ENCODE measurements at places on chromosomes 4 and X.

DNA sequence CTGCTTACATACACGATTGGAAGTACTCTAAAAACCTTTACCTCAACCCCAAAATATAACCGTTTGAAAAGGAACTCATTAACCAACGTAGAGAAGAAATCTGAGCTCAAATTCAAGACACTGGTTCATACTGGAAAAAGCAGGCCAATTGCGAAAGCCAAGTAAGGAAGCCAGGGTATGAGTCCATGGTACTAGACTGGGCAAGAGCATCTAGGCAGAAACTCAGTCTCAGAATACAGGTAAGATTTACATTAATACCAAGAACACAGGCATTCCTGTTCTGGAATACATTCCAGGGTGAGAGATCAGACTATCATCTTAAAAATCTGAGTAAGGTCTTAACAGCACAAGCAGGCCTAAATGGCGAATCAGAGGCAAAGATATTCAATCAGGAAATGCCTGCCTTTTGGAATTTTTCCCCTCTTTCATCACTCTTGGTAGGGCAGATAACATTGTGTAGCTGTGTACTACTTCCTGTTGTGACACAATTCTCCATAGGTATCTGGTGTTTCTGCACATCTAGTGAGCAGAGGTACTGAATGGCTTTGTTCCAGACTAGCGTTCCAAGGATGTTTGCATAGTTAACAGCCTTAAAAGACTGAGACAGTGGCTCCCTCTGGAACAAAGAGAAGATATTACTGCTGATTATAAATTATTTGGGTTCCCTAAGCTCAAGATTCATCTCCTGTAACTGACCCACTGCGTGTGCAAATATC is 311.3 kb downstream of the PCDH19 start:
- no peak for DNase-seq

DNA sequence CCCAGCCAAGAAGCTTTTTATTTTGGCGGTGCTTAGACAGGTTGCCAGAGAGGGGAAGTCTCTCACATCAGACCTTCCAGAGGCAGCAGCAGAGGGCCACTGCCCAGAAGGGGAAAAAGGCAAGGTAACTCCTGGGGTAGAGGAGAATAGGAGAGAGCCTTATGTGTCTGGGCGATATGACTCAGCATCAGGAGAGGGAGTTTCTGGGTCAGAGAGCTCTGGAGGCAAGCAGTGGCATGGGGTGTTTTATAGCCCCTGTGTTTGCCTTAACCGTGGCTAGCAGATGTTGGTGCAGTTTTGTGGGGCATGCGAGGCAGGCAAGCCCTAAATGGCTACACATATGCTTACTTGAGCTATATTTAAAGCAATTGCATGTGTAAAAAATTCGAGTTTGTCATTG is 8.3 kb upstream of the ZXDB start:
- no peak for DNase-seq

DNA sequence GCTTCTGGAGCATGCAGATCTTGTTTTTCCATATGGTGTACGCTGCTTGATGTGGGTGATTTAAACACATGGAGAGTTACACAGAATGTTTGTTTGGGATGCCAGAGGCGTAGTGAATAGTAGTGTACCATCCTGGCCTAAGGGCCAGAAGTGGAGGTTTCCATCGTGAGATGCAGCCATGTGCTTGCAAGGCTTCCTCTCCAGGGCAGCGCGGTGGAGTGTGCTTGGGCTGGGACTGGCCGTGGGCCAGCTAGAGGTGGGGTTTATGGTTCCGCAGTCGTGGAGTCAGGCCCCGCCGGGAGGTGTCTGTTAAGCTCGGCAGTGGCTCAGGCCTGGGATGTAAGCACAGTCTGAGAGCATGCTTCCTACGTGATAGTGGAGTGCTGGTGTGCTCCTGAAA is 14.0 kb downstream of the STOX2 start:
- no peak for DNase-seq

DNA sequence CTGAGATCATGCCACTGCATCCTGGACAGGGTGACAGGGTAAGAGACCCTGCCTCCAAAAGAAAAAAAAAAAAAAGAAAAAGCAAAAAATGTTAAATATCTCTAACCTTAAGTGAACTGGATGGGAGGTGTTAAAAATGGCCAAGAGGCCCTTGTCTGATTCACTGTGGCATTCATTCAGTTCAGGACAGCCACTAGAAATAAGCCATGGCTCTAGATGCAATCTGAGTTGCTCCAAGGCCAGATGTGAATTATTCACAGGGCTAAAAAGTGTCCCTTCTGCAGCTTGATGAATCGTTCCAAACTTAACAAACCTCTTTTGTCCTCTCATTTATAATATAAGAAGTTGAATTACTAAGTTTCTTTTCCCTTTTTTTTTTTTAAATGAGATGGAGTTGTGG is 63.7 kb upstream of the FBXW7 start:
- no peak for DNase-seq

GRCh38 chr4:143768007-143768591 is 67.6 kb upstream of the FREM3 start:
- no peak for DNase-seq

- no peak for DNase-seq
Measured at GRCh38 chrX:133419911-133420310, 4.6 kb upstream of the GPC4 start.

GRCh38 chrX:28120072-28120471 is 138.8 kb upstream of the DCAF8L1 start:
- no peak for DNase-seq

DNA sequence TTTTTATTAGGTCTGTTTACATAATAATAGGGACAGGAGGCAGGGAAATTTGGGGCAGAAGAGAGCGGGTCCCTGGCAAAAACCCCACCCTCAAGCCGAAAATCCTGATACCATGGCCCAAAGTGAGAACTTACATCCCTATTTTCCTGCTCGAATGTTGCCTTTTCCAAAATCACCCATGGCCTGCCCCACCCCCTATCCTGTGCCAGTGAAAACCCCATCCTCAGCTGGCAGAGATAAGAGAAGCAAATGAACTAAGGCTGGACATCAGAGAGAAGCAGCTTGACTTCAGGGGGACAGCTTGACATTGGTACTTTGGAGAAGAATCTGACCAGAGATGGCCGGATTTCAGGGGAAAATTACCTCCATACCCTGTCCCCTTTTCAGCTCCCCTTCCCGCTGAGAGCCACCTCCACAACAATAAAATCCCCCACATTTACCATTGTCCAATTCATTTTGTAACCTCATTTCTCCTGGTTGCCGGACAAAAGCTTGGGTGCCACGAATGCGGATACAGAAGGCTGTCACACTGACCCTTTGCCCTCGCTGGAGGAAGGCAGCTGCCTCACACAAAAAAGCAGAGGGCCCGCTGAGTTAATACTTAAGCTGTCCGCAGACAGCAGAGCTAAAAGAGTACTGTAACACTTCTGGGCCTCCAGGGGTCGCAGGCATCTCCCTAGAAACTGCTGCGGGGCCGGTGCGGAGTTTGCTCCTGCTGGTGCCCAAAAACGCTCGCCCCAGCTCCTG is 196.2 kb downstream of the SNCA start:
- DNase-seq, result no peak

DNA sequence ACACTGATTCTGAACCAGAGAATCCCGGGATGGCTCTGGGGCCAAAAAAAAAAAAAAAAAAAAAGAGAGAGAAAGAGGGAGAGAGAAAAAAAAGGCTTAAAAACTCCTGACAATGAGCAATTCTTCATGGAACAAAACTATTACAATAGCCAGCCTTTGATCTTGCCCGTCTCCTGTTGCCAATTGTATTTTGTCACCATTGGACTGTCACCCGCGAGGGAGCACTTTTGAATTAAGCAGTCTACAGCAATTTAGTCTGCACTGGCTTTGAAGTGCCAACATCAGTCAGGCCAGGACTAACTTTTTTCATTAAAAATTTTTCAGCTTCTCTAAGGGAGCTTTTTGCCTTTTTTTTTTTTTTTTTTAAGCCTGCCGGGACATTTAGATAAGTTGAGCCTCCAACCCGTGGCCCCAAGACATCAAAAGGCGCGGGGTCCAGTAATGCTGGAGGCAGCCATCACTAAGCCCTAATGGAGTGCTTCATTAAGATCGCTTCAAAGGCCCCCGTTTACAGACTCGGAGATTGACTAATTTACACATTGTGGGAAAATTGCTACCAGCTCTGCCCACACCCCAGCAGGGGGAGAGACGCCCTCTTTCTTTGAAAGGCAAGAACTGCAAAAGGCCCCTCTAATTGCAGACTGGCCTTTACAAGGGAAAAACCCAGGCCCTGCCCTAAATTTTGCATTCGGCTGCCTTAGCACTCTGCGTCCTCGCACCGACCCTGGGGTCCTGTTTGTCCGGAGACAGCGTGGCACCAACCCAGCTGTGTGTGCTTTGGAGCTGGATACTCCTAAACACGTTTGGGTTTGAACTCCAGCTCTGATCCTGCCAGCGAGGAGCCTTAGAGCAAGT is 98.1 kb upstream of the MSX1 start:
- DNase-seq, result no peak

- no peak for DNase-seq
Measured at GRCh38 chr4:63221477-63221876, 1187.8 kb downstream of the TECRL start.
